ENCODE measurements at places on chromosomes 2 and 18.
A peak's percentile ranks its signal among the peaks of the same experiment; 100 is the strongest.

GRCh38 chr2:173734797-173735196, 230.4 kb downstream of the SP3 start:
- no peak for DNase-seq

- no peak for DNase-seq
These were observed 155.2 kb downstream of the AGPS start for GRCh38 chr2:177547772-177548171.

GRCh38 chr2:42338567-42339190, 22.3 kb downstream of the COX7A2L start:
- DNase-seq: no peak

DNA sequence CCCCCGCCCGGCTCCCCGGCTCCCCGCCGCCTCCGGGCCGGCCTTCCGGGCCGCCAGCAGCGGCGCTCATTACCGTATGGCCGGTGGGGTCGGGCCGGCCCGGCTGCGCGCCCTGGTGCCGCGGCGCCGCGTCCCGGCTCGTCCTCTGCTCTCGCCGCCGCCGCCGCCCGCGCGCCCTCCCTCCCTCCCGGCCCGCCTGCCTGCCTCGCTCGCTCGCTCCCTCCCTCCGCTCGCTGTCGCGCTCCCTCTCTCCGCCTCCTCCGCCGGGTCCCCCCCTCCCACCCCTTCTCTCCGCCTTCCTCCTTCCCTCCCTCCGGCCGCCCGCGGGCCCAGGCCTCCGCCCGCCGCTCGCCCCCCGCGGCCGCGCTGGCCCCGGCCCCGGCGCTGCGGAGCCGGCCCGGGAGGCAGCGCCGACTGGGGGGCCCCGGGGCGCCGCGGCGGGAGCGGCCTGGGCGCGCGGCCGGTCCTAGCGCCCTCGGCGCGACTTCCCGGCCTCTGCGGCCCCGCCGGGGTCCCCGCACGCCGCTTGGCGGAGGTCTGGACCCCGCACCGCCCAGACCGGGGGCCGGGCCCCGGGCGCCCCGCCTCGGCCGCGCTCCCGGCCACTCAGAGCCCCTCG, at the start of gene DNMT3A:
DNMT3A (minus strand) TSS at position 173 of the 619 bp plus-strand sequence. CDS start 27,941 bp downstream, outside the sequence.
- peak; percentile 58 for DNase-seq

GRCh38 chr18:13374468-13375301, 156.1 kb downstream of the LDLRAD4 start:
- no peak for DNase-seq

DNA sequence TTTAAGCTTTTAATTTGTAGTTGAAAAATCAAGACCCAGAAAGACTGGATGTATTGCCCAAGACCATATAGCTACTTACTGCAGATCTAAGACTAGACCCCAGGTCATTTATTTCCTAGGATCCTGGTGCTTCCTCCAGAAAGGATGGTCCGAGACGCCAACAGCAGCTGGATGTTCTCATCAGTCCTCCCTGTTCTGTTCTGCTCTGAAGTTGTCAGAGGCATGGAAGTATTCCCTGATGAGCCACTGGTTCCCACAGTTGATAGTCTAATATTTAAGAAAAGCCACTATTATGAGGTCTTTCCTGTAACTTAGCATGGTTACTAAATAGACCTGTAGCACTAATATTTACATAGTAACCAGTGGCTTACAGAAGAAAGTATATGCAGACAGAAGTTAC, 393.5 kb downstream of the MTX2 start:
- no peak for DNase-seq

DNA sequence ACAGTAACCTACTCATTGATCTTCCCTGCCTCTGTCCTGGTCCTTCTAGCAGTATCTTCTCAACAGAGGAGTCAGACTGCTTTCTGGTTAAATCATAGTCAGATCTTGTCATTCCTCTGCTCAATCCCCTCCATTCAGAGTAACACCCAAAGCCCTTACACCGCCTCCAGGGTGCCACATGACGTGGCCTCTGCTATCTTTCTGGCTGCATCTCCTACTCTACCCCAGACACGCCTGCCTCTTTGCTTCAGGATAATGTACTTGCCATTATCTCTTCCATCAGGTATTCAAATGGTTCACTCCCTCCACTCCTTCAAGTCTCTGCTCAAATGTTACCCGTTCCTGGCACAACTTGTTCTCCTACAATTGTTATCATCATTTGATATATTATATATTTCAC, 36.3 kb upstream of the ACVR2A start:
- DNase-seq: no peak

GRCh38 chr18:35172451-35173035, 68.3 kb upstream of the ZNF397 start:
- no peak for DNase-seq

GRCh38 chr2:213920014-213920413, 490.8 kb upstream of the VWC2L start:
- no peak for DNase-seq

- DNase-seq: peak; percentile 61
These were observed 74.6 kb upstream of the SP3 start for GRCh38 chr2:174039551-174040416.

DNA sequence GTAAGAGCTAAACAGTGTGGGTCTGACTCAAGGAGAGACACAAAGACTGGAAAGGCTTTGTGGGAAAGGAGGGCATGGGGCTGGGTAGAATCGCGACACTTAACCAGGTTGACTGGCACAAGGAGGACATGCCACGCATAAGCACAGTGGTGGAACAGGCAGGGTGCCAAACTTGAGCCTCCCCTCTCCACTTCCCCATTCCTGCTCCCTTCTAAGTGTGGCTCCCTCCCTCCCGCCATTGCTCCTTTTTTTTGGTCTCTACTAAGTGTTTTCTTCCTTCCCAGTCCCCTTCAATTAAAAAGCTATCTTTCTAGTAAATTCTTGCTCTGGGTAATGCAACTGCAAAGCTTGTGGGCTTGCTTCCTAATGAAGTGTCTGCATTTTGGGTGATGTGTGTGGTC, 40.3 kb upstream of the ZFP36L2 start:
- DNase-seq: no peak

DNA sequence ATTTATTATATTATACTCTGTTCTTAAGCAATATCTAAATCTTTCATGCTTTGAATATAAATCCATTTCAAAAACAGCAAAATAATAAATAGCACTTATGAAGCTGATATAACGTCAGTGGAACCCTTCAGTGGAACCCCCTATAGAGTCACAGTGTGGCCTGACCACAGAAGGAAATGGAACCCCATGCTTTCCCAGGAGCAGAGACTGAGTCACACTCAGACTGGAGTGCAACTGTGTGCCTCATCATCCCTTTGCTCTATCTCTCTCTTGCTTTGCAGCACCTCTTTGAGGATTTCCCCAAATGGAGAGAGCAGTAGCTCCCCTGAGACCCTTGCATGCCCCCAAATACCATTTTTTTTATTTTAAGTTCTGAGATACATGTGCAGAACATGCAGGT, 13.1 kb downstream of the NXPH2 start:
- no peak for DNase-seq

DNA sequence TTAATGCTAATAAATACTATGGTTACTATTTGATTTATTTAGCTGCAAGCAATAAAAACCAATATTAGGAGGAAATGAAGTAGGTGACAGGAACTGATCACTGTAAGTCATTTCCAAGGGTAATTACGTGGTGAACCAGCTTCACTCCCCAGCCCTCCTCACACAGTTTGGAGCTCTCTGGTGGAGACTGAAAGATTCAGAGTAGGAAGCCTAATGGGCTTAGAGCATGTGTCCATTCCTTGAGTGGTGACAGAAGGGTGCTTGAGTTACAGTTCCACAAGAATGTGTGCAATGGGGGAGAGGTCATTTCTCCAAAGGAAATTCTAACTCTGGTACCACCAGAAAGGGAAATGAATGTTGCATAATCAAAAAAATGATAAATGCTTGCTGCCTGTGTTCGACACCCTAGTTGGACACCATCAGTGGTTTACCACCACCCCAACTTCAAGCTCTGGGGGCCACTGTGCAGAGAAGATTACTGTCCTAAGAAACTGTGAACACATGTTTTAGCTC, 285.1 kb upstream of the MMADHC start:
- no peak for DNase-seq

GRCh38 chr2:177611310-177611886, 218.8 kb downstream of the AGPS start:
- DNase-seq: no peak

GRCh38 chr2:222391743-222392285, 32.5 kb upstream of the SGPP2 start:
- no peak for DNase-seq

DNA sequence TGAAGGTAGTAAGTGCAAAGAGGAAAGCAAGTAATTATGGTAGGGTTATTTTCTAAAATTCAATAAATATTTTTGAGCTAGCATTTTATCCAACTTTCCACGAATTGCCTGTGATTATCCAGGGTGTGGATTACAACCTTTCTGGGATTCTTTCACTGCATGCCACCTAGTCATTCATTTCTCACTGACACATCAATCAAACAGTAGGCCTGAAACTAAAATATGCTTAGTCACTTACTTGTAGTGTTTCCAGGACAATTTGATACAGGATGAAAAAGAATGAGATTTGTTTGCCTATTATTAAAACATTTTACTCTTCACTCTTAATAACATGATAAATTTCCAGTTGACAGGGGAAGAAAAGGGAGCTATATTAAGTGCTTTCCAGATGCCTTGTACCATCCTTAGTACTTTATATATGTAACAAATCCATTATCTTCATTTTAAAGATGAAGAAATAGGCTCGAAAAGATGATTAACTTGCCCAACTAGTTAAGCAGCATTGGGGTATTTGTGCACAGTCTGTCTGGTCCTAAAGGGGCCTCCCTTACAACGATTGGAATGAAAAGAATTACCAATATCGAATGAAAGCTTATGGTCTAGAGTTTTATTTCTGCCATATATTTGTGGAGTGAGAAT, 70.4 kb downstream of the KCTD1 start:
- no peak for DNase-seq

- DNase-seq: peak; percentile 9
These were observed 18.4 kb upstream of the YES1 start for GRCh38 chr18:830315-830901.

DNA sequence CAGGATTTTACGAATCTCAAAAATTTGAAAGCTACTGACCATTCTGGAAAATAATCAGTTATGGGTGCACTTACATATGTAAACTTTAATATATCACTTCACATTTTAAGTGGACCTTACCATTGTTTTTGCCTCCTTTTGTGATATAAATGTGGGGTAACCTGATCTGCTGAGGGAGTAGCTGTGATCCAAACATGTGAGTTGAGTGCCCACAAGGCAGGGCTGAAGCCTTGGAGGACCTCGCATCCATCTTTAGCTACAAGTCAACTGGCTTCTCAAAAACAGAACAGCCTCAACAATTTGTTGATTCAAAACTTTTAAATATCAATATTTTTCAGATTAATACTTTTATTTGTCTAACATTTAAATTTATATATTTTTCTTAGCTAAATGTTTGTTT, 178.2 kb downstream of the PLCL1 start:
- DNase-seq: no peak

GRCh38 chr2:149892563-149892962, 305.0 kb upstream of the MMADHC start:
- DNase-seq: no peak

DNA sequence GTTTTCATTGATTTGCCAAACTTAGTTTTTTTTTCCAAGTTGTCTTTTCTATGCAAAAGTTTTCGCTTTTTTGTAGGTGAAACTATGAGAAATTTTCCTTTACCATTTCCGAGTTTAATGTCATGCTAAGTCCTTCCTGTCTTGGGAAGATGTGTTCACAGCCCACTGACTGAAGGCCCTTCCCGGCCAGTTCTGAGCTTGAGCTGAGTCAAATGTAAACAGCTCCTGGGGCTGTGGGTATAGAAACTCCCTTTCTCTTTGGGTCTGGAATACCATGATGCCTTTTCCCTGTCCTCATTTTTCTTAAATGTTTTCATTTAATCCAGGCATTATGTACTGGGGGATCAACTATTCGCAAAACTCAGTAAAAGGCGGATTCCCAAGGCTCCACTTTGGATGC, 69.8 kb upstream of the IL1R1 start:
- DNase-seq: no peak

- no peak for DNase-seq
These were observed 323.7 kb downstream of the LRRTM1 start for GRCh38 chr2:79980816-79981215.

GRCh38 chr2:158761621-158762020, 33.5 kb upstream of the DAPL1 start:
- no peak for DNase-seq

DNA sequence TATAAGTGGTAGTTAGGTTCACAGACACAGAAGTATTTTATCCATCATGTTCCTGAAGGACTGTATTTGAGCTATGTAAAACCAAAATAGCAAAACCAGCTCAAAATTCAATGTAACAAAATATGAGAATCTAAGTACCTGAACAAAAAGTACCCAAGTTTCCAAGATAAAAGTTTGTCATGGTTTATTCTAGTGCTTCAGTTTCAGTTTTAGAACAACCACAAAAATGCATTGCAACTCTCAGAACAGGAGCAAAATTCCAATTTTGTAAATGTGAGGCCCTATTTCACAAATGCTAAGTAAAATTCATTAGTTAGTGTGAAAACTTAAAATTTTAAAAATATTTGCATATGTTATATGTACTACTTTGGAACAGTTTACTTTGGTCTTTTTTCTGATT, 5.0 kb upstream of the ALPK2 start:
- no peak for DNase-seq

- no peak for DNase-seq
These were observed 200.3 kb downstream of the SNTG2 start for GRCh38 chr2:1150724-1151511.

DNA sequence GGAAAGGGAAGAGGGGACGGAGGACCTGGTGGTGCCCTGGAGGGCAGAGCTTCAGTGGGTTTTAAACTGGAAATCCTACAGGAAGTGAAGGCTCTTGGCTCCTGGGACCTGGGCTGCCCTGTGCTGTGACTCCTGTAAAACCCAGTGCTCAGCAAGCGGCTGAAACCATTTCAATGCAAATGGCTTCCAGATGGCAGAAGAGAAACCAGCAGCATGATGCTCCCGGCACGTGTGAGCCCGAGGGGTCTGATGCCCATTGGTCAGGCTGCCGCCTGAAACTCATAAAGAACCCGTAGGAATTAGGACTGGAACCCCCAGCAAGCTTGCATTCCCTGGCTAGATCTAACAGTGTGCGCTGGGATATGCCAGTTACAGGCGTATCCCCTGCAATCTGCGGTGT, 109.2 kb upstream of the THOC1 start:
- DNase-seq: no peak

GRCh38 chr2:122755281-122755780, 999.9 kb downstream of the TSN start:
- DNase-seq: no peak

- DNase-seq: no peak
These were observed 583.7 kb upstream of the HNMT start for GRCh38 chr2:137380610-137381009.

- peak; percentile 86 for DNase-seq
These were observed at the start of gene PTPRN for GRCh38 chr2:219309278-219309677. Gene PTPRN (minus strand): TSS chr2:219309401. CDS start chr2:219309332, 69 bp downstream.

- DNase-seq: peak; percentile 32
These were observed 257.7 kb downstream of the PTGR3 start for GRCh38 chr18:74951165-74951760.

GRCh38 chr18:70387027-70387426, 98.2 kb downstream of the SOCS6 start:
- no peak for DNase-seq

- no peak for DNase-seq
These were observed 44.2 kb downstream of the DPYSL5 start for GRCh38 chr2:26892133-26892532.

Data from SHP77 (cell line).